ENCODE measurements at places on chromosomes 13 and 19.
A peak's percentile ranks its signal among the peaks of the same experiment; 100 is the strongest.

DNA sequence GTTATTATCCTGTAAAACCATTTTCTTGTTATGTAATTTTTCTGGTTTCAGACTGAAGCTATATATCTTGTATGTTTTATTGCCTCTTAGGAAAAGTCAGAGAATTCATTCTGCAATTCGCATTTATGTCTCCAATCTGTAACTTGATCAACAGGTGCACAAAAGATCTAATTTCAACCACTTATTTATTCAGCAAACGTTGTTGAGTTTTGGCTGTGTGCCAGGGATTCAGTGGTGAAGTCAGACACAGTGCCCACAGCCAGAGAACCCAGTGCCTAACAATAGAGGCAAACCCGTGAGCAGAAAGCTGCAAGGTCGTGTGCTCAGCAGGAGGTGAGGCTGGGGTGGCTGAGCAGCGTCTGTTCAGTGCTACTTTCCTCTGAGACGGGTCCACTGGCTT lies 119.5 kb upstream of the MCF2L start:
- DNase-seq = peak; percentile 16

DNA sequence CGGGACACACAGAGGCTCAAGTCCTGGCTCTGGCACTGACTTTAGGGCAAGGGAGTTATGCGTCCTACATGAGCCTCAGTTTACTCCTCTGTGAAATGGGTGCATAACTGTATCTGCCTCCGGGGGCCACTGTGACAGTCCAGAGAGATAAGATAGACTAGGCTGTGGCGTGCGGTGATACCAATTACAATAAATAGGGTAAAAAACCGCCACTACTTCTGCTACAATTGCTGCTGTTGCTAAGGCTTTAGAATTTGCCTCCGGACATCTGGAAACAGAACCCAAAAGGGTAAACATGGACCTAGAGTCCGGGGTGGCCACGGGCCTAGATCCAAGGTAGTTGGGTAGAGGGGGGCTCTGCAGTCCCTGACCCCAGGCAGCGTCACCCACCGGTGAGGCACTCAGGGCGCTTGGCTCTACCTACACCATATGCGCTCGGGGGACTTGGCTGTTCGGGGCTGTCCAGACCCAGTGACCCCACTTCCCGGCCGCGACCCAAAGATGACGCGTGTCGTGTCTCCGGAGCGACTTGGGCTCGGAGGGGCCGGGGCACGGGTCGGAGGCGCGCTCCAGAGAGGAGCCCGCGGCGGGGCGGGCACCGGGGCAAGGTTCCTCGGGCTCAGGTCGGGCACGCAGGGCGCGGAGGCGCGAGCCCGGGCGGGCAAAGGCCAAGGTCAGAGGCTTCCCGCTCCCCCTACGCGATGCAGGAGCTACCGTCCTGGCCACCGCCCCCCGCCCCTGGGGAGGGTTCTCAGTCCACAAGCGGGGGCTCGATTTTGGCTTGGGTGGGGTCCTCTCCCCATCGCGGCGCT lies 1.1 kb downstream of the INSR start:
- DNase-seq = no peak

DNA sequence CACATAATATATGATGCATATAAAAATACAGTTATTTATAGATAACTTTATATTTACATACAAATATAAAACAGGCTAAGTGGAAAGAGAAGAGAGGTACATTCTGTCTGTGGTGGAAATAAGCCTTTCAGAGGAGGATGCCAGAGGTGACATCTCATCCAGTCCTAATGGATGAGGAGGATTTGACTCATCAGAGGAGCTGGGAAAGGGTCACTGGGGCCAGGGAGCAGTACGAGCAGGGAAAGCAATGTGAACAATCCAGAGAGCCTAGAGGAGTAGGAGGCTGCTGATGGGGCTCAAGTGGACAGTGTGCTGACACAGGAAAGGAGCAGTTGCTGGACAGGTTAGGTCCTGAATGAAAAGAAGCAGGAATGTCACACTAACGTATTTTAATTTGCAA lies 18.6 kb downstream of the NALCN start:
- peak; percentile 80 for DNase-seq

- DNase-seq = peak; percentile 58
Observed at GRCh38 chr19:54207983-54208783, 7.5 kb downstream of the RPS9 start.

DNA sequence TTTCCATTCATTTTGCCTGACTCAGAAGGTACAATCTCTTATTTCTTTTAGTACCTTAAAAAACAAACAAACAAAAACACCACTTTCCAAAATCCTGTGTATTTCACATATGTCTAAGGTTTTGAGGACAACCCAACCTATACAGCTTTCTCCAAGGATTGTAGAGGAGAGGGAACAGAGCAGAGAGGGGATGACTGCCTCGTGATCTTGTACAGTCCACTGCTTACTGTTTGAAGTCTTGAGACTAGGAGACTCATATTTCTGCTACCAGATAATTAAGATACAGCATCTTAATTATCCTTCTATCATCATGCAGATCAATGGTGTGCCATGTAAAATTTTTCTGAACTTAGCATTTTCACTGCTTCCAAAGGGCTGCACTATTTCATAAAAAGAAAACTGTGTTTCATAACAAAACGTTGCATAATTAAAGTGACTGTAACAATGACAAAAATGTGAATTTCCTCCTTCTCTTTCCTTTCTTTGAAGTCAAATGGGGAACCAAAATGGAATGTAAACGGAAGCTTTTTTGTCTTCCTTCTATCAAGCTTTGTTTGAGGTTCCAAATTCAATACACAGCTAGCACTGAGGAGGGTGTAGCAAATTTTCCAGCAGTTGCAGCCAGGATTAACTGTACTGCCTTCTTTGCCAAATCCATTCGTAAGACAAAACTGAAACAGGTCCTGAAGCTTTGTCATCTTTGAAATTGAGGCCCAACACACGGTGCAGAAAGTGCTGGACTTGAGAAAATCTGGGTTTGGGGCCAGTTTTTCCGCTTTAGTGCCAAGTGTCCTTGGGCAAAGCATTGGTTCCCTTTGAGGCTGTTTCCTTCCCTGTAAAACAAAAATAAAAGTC lies 34.9 kb upstream of the RCBTB2 start:
- no peak for DNase-seq

- DNase-seq = no peak
Observed at GRCh38 chr19:3975637-3976087, 4.8 kb upstream of the DAPK3 start.

DNA sequence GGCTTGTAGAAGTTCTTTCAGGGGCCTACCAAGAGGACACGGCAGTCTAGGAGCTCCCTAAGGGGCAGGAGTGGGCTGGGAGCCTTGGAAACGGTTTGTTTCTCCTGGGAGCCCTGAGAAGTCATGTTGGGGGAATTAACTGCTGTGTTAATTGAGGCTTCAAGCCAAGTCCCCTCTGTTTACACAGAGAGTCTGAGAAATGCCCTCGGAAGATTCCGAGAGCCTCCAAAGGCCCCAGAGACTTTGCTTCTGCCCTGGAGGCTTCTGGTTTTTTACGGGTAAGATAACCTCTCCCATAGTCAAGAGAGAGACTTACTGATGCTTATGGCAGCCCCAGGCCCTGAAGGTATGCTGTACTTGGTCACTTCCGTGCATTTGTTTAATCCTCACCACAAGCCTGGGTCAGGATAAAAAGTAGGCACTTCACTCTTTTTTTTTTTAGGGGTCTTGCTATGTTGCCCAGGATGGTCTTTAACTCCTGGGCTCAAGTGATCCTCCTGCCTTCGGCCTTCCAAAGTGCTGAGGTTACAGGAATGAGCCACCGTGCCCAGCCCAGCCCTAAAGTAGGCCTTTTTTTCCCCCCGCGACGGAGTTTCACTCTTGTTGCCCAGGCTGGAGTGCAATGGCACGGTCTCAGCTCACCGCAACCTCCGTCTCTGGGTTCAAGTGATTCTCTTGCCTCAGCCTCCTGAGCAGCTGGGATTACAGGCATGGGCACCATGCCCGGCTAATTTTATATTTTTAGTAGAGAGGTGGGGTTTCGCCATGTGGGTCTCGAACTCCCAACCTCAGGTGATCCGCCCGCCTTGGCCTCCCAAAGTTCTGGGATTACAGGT lies 15.2 kb downstream of the IER2 start:
- peak; percentile 34 for DNase-seq

DNA sequence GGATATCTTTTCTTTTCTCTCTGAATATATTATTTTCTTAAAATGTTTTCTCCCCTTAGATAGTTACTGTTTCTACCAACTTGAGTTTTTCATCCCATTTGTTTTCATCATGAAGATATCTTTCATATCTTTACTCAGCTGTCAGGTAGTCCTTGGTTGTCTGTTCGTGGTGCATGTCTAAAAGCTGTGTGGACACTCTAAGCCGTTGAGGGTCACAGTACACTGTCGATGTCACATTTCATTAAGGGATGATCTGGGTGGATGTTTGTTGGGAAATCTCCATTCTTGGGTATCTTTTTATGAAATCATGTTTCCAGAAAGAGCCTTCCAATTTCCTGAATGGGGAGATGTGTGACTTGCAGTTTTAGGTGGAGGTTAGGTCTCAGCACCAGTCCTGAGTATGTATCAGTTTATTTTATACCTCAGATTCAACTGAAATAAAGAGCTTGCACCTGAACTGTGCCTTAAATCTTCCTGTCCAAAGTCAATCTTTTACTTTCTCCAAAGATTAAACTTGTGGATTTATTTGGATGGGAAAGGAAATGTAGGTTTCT lies 23.2 kb downstream of the ZMYM2 start:
- DNase-seq = no peak

- DNase-seq = peak; percentile 83
Observed at GRCh38 chr13:45280751-45281634, 60.0 kb downstream of the TPT1 start.

GRCh38 chr13:34967851-34968562 lies 25.9 kb downstream of the NBEA start:
- peak; percentile 37 for DNase-seq

- no peak for DNase-seq
Observed at GRCh38 chr13:112583592-112584277, 4.2 kb downstream of the TUBGCP3 start.

- no peak for DNase-seq
Observed at GRCh38 chr19:1481893-1482360, 2.9 kb upstream of the C19orf25 start.

Data from astrocyte of the spinal cord (primary cell).